Endothelial cell (in vitro differentiated cells): ENCODE measurements at places on chromosomes 16 and 17. TPM values are rescaled to one million over a fixed set of nuclear protein-coding genes. Genes with fewer than 3 reads are reported as not detected.

- H3K36me3 ChIP-seq = peaks cover 4% of the 10 kb centered on the region
- no peak overlapping the region for H3K4me3 ChIP-seq
- H3K27me3 ChIP-seq = peaks cover 10% of the 10 kb centered on the region
- H3K27ac ChIP-seq = no peak overlapping the region
- no peak for DNase-seq
These were observed 3.7 kb downstream of the DUSP14 start for GRCh38 chr17:37493249-37494027.

DNA sequence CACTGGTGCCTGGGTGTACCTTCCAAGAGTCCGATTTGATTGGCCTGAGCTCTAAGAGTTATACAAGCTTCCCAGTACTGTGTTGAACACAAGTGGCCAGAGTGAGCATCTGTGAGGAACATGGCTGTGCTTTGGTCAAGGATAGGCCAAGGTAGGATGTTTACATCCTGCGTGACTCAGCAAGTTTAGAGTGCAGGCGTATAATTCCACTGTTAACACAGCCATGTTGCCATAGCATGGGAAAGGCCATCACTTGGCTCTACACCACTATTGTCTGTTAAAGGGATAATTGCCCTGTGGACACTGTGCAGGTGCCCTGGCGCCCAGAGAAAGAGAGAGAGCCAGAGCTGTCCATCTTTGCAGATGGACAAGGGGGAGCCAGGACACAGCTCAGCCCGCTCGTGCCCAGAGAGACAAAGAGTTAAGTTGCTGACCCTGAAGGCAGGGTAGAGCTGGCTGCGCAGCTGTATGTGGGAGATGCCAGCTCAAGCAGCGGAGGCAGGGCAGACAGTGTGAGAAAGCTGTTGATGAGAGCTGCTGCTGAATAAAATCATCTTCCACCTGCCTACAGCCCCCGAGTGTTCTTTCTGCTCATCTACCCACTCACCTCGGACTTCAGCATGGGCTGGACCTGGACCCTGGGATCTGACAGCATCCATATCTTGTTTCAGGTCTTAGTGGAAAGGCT is 11.7 kb downstream of the CFAP52 start:
- peaks cover 7% of the 10 kb centered on the region for H3K36me3 ChIP-seq
- DNase-seq = no peak
- H3K4me3 ChIP-seq = no peak overlapping the region
- peaks cover 3% of the 10 kb centered on the region for H3K27me3 ChIP-seq
- H3K27ac ChIP-seq = no peak overlapping the region

GRCh38 chr17:66654764-66655163 is 180.2 kb upstream of the CACNG5 start:
- H3K27ac ChIP-seq = no peak overlapping the region
- DNase-seq = no peak
- no peaks in the 10 kb centered on the region for H3K36me3 ChIP-seq
- no peak overlapping the region for H3K4me3 ChIP-seq
- H3K27me3 ChIP-seq = no peaks in the 10 kb centered on the region

GRCh38 chr16:3458852-3459361 is 15.4 kb downstream of the NAA60 start:
- H3K4me3 ChIP-seq = peak overlapping the region; percentile 95
- H3K4me1 ChIP-seq = peaks cover 47% of the 10 kb centered on the region
- no peak for DNase-seq
- peaks cover 12% of the 10 kb centered on the region for H3K36me3 ChIP-seq

DNA sequence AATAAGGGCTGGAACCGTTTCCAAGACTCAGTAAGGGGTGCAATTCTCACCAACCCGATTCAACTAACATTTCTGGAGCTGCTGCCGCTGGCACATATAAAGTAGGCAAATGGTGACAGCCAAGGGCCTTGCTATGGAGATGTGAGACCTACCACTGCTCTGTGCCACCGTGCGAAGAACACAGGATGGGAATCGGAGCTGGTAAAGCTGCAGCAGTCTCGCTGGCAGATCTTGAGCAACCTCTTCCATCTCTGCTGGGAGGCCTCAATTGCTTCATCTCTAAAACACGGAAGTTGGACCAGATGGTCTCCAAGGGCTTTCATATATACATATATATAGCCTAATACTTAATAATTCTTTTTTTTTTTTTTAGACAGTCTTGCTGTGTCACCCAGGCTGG is 128.9 kb upstream of the RCVRN start:
- no peaks in the 10 kb centered on the region for H3K36me3 ChIP-seq
- H3K27ac ChIP-seq = no peak overlapping the region
- no peak overlapping the region for H3K4me3 ChIP-seq
- H3K4me1 ChIP-seq = peaks cover 7% of the 10 kb centered on the region
- no peak for DNase-seq

DNA sequence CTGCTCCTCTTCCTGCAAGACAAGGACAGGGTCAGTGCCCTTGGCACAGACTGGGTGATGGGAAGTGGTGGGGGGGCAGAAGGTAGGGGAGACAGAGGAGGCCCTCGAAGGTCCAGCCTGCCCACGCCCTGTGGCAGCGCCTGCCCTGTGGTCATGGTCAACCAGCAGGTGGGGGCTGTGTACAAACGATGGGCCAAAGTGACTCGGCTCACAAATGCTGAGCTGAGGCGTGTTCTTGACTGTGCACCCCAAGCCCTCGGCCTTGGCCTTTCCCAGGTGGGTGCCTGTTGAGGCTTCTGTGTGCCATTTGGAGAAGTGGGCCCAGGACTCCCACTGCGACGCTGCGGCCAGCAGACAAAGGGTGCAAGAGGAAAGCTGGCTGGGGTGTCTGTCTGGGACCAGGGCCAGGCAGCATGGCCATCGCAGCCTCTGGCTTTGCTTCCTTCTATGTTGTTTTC is 22.6 kb downstream of the MXRA7 start:
- no peak overlapping the region for H3K4me3 ChIP-seq
- peaks cover 4% of the 10 kb centered on the region for H3K4me1 ChIP-seq
- no peak overlapping the region for H3K27ac ChIP-seq
- no peak for DNase-seq

GRCh38 chr17:19295473-19296135 is 58.4 kb downstream of the EPN2 start:
- H3K36me3 ChIP-seq = peaks cover 4% of the 10 kb centered on the region
- no peak overlapping the region for H3K27ac ChIP-seq
- peaks cover 10% of the 10 kb centered on the region for H3K4me1 ChIP-seq
- DNase-seq = no peak
- H3K27me3 ChIP-seq = peaks cover 3% of the 10 kb centered on the region
- H3K4me3 ChIP-seq = no peak overlapping the region

DNA sequence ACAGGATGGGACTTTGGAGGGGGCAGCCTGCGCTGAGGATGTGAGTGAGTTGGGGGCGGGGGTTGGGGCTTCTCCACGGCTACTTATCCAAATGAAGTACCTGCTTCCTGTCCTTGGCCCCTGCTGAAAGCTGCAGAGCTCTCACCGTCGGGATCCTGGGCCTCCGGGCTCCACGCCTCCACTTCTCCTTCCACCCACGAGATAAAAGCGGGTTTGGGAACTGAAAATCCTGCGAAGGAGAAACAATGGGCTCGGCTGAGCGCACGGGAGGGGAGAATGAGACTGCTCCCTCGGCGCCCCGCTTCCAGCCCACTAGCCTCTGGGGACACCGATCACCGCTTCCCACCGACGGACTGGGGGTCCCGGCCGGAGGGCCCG is 486 bp downstream of the ZNF785 start:
- peak overlapping the region; percentile 95 for H3K4me3 ChIP-seq
- H3K4me1 ChIP-seq = peaks cover 24% of the 10 kb centered on the region
- peak overlapping the region; percentile 95 for H3K27ac ChIP-seq

The SLC5A10 gene
- 0.08 TPM for total RNA-seq

The CFAP119 gene
- 5.2 TPM for total RNA-seq
